ENCODE measurements at places on chromosomes 13 and 19.

DNA sequence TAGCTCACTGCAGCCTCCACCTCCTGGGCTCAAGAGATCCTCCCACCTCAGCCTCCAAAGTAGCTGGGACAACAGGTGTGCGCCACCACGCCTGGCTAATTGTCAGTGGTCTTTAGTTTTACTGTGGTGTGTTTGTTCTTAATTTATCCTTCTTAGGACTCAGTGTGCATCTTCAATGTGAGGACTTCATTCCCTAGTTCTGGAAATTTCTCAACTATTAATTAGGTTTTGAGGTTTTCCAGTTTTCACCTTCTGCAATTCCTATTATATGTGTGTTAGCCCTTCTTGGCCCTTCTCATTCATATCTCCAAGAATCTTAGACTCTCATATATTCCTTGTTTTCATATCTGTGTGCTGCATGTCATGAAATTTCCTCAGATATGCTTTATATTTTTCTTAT, 32.2 kb upstream of the SLC7A10 start:
- no peak for DNase-seq

- no peak for DNase-seq
Measured at GRCh38 chr19:32682317-32682716, 6.7 kb downstream of the RGS9BP start.

DNA sequence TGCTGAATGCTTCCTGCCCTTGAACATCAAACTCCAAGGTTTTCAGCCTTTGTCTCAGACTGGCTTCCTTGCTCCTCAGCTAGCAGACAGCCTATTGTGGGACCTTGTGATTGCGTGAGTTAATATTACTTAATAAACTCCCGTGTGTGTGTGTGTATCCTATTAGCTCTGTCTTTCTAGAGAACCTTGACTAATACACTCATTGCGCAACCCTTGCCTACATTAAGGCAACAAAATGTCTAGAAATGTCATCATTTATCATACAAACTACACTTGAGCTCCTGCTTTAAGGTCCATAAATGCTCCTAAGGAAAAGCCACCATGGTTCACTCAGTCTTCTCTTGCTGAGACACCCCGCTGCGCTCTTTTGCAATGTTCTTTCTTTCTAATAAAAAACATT, 2861.0 kb downstream of the PCDH9 start:
- no peak for DNase-seq

DNA sequence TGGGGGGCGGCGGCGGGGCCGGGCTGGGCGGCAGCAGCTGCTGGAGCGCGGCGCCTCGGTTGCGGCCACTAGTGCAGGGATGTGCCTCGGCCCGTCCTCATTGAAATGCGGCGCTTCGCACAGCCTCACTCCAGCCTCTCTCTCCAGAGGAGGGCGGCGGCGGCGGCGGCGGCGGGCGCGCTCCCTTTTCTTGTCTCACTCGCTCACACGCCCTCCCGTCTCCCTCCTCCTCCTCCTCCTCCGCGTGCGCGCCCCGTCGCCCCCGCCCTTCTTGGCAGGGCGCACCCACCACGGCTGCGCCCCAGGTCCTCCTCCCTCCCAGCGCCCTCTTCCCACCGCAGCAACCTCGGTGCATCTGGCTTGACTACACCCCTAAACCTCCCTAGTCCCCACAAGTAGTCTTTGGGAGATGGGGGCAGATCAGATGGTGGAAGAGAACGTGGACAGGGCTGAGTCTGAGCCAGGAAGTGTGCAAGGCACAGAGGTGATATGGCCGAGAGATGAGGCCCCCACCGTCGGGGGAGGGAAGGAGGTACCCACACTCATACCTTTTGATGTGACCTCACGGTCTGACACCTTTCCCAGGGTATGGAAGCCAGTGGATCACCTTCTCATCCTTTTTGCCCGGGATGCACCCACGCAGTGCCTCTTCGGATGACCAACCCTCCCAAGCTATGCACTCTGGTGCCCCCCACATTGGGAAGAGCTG, at the start of gene DCLK1:
Gene DCLK1, minus strand, starts transcription at position 161 of the 709 bp plus-strand sequence.
- no peak for DNase-seq

DNA sequence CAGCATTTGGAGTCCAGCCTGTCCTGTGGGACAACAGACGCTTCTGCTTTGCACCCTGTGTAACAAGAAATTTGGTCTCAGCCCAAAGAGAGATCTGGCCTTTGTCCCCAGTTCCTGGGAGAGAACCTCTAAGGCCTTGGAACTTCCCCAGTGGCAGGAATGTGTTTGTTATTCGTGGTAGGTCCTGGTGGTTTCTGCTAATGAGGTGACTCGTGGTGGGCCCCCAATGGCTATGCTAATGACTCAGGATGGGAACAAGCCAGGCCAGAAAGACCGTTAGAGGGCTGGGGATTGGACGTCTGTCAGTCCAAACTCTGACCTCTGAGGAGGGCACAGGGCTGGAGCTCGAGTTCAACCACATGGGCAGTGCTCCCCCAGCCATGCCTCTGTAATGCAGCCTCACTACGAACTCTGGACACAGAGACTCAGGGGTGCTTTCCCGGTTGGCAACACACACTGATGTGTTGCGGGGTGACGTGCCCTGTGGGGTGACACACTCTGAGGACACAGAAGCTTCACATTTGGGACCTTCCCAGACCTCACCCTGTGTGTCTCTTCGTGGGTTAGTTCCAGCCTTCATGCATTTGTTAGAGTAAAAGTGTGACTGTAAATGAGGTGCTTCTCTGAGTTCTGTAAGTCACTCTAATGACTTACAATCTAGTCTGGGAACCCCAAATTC, 38.9 kb downstream of the TEX29 start:
- no peak for DNase-seq

- no peak for DNase-seq
Measured at GRCh38 chr19:38211151-38211591, 12.9 kb downstream of the DPF1 start.

GRCh38 chr19:18147396-18147795, 5.6 kb upstream of the PIK3R2 start:
- no peak for DNase-seq

GRCh38 chr13:29937841-29938240, 87.4 kb upstream of the UBL3 start:
- DNase-seq: no peak

- DNase-seq: peak; percentile 77
Measured at GRCh38 chr19:18571564-18572344, at the start of gene UBA52. Gene UBA52 (plus strand): TSS chr19:18571857. CDS start chr19:18573301, 1,444 bp downstream.

- no peak for DNase-seq
Measured at GRCh38 chr19:15555021-15555420, 46.7 kb downstream of the CYP4F22 start.

- no peak for DNase-seq
Measured at GRCh38 chr19:40231544-40232424, 5.3 kb upstream of the CCNP start.

- no peak for DNase-seq
Measured at GRCh38 chr13:63896321-63896720, 2480.7 kb upstream of the PCDH20 start.

DNA sequence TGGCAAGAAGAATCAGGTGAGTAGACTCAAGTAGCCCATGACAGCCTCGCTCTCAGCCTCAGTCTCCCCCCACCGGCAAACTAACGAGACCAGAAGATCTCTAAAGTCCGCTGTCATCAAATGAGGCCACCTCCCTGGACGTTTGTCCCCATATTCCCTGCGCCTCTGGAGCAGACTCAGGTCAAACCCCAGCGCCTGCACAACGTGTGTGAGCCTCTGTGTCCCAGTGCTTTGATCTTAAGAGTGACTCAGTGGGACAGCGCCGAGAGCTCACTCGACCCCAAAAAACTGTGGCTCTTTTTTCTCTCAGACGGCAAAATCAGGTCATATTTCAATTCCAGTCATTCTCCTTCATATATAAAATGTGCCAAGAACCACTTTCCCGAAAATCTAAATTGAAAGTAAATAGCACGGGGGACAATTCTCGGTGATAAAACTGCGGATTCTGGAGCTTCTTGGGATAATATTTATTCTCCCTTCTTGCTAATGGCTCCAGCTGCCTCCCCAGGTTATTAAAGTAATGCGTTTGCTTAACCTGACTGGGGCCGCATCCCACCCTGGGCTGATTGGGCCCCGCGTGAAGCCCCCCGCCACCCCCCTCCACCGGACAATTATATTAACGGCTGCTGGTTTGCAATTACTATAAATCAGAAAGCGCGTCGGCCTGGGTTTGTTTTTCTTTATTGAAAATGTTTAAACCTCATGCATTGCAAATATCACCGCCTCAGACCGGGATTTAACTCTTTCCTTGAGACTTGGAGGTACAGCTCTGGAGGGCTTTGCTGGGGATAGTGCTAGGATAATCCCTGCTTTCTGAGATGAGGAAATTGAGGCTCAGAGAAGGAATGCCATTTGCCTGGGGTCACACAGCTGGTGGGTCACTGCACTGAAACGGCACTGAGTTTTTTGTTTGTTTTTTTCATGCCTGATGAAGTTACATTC, 37.5 kb upstream of the ZNRF4 start:
- no peak for DNase-seq

- no peak for DNase-seq
Measured at GRCh38 chr13:22287343-22287920, 616.6 kb downstream of the FGF9 start.

- DNase-seq: peak; percentile 52
Measured at GRCh38 chr13:21458451-21458812, 671 bp downstream of the ZDHHC20 start.

GRCh38 chr19:36051236-36051635, 2.8 kb downstream of the THAP8 start:
- no peak for DNase-seq

GRCh38 chr19:7897292-7897691, 6.4 kb upstream of the MAP2K7 start:
- no peak for DNase-seq

- no peak for DNase-seq
Measured at GRCh38 chr13:79642596-79642995, 161.6 kb downstream of the NDFIP2 start.

DNA sequence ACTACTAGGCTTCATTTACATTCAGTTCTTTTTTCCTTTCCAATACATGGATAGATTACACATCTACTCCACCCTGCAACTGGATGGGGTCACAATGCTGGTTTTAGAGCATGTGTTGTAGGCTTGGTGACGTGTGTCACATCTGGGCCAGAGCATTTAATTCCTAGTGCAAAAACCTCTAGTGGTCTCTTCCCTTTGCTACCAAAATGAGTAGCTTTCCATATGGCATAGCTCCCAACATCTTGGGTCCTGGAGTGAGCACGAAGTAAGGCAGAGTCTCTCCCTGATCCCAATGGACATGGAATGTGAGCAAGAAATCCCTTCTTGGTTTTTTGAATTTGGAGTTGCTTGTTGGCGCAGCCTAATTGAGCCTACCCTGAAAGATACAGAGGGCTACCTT, 51.7 kb downstream of the TNFSF11 start:
- no peak for DNase-seq

- no peak for DNase-seq
Measured at GRCh38 chr13:51416107-51416506, 36.7 kb downstream of the INTS6 start.

DNA sequence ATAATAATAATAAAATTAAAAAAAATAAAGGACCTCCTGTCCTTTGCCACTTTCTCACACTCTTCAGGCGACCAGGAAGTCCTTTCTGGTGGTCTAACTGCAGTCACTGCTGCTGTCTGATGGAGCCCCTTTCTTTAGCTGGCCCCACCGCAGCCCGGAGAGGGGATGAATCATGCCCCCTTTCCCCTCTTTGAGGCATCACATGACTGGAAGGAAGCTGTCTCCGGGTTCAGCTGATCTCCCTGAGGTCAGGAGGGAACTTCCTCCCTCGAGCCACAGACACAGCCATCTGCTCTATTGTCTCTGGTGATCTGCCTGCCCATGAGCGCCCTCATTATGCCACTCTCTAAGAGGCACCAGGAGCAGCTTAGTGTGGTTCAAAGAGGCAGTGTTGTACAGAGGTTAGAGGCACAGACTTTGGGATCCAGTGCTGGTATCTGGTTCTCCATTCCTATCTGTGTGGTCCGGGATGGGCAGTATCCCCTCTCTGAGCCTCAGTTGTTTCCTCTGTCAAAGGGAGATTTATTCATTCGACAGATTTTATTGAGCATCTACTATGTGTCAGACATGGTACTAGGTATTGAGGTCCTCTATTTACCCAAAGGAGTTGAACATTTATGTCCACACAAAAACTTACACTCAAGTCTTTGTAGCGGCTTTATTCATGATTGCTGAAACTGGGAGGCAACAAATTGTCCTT, 30.0 kb downstream of the VAV1 start:
- peak; percentile 6 for DNase-seq

DNA sequence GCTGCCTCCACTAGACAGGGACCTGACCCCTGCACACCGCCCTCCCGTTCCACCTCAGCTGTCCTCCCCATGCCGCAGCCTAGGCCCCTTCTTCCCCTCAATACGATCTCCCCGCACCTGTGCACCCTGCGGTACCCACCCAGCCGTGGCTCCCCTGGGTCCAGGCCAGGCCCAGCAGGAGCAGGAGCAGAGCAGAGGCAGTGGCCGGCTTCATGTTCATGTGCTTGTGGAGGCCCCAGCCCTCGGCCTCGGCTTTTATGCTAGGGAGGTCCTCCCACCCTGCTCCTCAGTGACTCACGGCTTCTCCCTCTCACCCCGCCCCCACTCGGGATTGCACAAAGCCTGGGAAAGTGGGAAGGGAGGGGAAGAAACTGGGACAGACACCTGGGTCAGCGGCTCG, 11.4 kb upstream of the KRTDAP start:
- DNase-seq: no peak
